Mammary epithelial cell (primary cell): ENCODE measurements at places on chromosomes 6 and 20.
A peak's percentile ranks its signal among the peaks of the same experiment; 100 is the strongest.

DNA sequence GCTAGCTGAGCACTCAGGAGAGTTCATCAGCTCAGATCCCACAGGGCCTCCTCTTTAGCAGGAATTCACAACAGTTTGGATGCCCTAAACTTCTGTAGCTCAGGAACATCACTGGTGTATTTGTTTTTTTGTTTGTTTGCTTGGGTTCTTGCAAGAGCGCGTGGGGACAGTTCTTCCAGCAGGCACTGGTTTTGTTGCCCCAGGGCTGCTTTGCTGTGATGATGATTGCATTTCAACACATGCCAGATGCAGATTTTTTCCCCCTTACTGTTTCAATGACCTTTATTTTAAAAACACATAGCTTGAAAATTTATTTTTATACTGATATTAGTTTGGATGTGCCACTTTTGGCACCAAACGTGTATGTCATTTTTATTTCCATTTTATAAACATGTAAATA lies 77.1 kb downstream of the DHX35 start:
- no peak for DNase-seq

- no peak for DNase-seq
Measured at GRCh38 chr20:39630215-39630908, 668.2 kb downstream of the DHX35 start.

DNA sequence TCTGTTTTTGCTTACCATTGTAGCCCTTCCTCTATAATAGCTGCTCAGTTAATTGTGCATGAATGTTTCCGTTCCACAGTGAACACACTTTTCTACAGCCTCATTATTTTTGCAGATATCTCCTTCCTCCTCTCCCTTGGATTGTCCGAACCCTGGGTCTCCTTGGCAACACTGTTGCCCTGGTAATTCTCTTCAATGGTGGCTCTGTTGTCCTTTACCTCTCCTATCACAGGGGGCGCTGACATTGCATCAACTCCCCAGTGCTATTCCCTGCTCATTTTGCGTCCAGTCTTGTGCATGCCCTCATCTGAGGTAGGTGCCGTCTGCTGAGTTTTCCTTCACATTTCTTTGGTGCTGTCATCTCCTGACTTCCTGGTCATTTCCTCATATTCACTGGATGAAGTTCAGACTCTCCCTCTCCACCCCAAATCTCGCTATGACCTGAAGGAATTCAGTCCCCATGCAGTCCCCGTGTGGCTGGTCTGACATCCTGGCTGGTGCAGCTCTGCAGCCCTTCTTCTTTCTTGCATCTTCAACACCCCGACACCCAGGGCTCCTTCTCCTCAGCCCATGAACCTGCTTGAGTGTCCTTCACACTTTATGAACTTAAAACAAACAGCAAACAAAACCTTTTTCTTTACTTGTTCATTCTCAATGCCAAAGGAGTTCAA lies 21.1 kb downstream of the PHACTR2 start:
- DNase-seq = no peak

DNA sequence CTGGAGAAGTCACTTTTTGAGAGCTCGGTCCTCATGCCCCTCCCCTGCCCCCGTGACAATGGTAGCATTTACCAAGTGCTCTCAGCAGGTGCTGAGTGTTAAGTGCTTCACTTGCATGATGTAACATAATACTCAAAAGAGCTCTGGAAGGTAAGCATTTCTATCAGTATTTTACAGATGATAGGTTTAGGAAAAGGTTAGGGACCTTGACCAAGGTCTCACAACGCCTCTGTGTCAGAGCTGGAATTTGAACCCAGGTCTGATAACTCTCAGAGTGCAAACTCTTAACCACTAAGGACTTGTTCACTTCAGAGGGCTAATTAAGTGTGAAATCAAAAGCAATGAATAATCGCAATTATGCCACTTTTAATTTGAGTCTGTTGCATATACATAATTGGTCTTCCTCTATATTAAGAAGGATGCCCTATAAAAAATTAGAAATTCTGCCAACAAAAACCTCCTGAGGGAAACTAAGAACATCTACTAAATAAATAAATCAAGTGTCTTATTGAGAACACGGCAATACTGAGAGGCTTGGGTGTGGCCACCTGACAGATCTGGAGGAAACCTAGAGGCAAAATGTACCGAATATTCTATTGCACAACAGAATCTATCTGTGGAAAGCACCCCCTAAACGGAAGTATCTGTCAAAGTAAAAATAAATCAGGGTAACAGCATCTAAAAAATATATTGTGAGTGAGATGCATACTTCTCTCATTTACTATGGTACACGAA lies 109.8 kb downstream of the BACH2 start:
- DNase-seq = peak; percentile 37

- no peak for DNase-seq
Measured at GRCh38 chr6:19408331-19408730, 428.8 kb upstream of the ID4 start.

- DNase-seq = peak; percentile 19
Measured at GRCh38 chr6:109118871-109119354, 23.6 kb downstream of the CEP57L1 start.

DNA sequence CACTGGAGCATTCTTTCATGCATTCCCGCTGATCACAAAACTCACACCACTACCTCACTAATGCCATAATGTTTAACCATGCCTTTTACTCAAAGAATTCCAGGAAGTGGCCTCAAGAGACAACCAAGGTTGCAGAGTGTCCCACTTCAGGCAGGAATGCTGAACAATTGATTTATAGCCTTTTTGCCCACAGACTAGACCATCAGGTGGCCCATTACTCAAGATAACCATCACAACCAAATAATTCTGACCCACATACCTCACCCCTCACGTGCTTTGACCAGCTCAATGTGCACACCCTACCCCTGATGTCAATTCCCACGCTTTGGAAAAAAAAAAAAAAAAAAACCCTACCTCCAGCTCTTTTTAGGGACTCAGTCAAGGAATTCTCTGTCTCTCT lies 220.6 kb upstream of the UFL1 start:
- DNase-seq = no peak

DNA sequence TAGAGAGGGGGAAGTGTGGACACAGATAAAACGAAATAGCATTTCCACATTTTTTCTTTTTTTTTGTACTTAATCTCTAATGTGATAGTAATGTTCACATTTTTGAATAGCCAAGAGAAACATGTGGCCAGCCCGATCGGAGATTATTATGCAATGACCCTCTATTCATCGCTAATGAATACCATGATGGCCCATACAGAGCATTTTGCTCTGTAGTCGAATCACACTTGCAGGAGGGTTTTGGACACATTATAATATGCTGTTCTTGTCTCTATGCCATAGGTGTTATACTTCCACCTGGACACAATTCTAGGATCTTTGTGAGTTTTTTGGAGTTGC lies 60.1 kb downstream of the MTHFD1L start:
- no peak for DNase-seq
